ENCODE measurements at places on chromosomes 2 and 18.

DNA sequence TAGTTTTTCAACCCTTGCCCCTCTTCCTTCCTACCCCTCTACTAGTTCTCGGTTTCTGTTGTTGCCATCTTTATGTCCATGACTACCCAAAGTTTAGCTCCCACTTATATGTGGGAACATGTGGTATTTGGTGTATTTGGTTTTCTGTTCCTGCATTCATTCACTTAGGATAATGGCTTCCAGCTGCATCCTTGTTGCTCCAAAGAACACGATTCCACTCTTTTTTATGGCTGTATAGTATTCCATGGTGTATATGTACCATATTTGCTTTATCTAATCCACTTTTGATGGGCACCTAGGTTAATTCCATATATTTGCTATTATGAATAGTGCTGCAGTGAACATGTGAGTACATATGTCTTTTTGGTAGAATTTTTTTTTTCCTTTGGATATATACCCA, 20.6 kb upstream of the DSC1 start:
- no peak for DNase-seq

DNA sequence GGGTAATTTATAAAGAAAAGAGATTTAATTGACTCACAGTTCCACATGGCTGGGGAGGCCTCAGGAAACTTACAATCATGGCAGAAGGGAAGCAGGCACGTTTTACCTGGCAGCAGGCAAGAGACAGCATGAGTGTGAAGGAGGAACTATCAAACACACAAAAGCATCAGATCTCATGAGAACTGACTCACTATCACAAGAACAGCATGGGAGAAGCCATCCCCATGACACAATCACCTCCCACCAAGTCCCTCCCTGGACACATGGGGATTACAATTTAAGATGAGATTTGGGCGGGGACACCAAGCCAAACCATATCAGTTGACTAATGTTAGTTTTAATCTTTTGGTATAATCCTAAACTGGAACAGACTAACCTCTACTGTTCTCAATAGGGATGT, 49.1 kb upstream of the CPO start:
- DNase-seq = no peak

GRCh38 chr2:230219419-230220331, at the start of gene SP110:
Gene SP110, minus strand, starts transcription at chr2:230219984. Its CDS starts 3,057 bp downstream, at chr2:230216927.
- no peak for DNase-seq

DNA sequence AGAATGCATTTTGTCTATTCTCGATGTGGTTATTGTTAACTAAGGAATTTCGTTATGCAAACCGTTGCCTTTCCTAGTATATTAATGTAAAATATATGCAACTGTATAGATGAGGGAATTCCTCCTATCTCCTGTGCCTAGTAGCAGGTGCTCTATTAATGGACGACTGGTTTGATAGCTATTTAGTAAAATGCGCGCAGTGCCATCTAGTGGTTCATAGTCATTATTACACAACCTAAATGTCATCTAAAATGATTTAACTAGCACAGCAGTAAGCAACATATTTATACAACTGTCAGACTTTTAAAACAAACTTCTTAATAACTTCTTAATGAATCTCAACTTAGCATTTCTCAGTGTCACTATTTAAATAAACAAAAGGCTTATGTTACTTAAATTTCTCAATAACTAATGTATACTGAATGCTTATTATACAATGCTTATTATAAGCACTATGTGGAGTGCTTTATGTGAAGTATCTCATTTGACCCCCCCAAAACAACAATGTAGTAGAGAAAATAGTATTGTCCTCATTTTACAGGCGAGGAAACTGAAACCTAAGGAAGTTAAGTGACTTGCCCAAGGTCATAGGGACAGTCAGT, 77.9 kb downstream of the DTNA start:
- peak; percentile 86 for DNase-seq

GRCh38 chr2:99805930-99806476, 316.2 kb upstream of the REV1 start:
- DNase-seq = no peak

GRCh38 chr2:48365476-48365875, 164.5 kb upstream of the STON1 start:
- no peak for DNase-seq

DNA sequence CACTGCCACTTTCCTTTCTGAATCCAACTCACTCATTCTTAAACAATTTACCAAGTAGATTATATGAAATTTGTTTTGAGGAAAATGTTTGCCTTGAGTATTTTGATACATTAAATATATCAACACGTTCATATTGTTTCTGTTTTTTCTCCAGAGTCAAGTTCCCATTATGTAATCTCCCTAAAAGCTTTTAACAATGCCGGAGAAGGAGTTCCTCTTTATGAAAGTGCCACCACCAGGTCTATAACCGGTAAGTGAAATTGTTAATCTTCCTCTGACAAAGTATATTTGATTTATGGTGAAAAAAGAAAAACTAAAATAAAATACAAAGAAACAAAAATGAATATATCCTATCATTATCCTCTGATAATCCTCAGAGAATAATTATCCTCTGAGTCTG, 838.6 kb downstream of the MBD2 start:
- DNase-seq = no peak

- peak; percentile 12 for DNase-seq
These were observed 40.1 kb downstream of the TMEM17 start for GRCh38 chr2:62465741-62466502.

GRCh38 chr18:43563780-43564179, 286.5 kb upstream of the SYT4 start:
- peak; percentile 69 for DNase-seq

DNA sequence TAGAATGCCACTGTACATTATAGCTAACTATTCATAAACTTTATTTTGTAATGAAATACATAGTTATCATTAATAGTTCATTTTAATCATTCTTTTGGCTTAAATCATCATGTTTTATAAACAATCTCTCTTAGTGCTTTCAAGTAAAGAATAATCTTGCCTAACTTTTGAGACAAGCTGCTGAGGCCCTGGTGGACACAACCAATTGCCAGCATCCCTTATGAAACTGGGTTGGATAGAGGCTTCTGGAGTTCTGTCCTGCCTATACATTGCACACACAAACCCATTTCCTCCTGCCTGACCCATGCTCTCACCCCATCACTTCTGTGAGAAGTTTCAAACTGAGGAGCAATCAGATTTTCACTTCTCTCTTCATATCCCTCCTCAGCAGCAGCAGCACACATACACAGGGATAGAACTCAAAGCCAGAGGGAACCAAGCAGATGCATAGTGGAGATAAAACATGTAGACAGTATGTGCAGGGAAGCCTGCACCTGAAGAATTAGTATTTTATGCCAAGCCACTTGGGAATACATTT, 450.0 kb upstream of the SLC14A2 start:
- DNase-seq = no peak

GRCh38 chr2:46015671-46016070, 281.5 kb upstream of the EPAS1 start:
- no peak for DNase-seq

DNA sequence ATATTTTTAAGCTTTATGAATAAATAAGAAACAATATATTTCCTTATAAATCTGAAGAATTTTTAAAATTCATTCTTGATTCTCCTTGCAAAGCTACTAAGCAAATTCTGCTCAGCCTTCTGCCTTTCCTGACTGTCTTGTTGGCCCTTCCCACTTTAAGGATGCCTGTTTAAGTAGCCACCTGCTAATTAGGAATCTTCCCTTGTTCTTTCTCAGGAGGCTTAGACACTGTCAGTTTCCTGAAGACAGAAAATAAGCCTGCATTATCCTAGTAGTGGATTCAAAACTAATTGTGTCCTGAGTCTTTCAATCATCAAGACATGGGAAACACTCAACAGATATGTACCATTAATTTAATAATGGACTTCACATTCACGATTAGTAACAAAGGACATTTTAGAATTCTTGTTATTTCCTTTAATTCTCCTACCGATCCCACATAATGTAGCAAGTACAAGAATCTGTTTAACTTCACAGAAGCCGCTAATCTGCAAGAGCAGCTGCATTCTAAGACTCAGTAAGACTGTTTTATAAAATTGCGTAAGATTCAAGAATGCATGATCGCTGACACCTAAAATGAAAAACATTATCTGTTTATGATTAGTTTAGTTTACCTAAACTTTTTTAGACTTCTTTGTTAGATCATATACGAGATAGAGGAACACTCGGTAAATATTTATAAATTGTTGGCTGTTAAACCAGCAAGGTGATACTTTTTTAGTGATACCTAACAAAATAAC, 445.4 kb upstream of the DSEL start:
- no peak for DNase-seq

DNA sequence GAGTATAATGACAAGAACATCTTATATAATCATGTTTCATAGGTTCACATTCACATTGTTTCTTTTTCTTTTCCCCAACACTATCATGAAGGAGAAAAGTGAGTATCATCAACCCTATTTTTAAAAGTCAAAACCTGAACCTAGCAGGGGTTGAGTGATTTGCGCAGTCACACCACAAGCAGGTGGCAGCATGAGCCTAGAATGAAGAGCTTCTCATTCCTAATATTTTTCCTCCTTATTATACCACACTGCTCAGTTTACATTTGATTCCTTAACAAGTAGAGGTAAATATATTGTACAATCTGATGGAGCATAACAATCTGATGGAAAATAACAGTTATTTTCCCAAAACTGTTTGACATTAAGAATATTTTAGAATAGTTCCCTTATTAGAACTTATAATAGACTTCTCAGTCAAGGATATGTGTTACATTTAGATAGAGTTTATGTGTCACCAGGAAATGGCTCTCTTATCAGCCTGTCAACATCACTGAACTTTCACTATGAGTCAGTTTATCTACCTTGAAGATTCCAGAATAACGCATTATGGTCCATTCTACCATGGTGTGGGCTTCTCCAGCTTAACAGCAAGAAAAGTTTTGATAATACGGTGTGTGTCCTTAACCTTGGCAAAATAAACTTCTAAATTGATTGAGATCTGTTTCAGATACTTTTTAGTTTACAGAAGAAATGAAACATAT, 119.5 kb downstream of the NEB start:
- DNase-seq = no peak

DNA sequence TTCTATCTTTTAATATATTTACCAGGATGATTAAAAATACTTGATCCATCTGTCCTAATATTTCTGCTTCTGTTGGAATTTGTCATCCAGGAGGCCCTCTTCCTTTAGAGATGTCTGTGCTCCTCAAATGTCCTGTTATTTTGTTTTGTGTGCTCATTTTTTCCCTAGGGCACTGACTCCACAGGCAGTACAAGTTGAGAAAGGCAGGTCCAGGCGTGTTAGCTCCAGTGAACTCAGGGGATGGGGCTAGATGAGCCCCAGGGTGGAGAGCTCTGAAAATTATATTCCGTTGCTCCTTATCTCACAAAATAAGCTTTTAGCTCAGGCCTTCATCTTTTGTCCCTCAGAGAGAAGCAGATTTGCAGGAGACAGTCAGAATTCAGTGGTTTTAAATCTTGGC, 105.7 kb downstream of the SLC4A3 start:
- no peak for DNase-seq

DNA sequence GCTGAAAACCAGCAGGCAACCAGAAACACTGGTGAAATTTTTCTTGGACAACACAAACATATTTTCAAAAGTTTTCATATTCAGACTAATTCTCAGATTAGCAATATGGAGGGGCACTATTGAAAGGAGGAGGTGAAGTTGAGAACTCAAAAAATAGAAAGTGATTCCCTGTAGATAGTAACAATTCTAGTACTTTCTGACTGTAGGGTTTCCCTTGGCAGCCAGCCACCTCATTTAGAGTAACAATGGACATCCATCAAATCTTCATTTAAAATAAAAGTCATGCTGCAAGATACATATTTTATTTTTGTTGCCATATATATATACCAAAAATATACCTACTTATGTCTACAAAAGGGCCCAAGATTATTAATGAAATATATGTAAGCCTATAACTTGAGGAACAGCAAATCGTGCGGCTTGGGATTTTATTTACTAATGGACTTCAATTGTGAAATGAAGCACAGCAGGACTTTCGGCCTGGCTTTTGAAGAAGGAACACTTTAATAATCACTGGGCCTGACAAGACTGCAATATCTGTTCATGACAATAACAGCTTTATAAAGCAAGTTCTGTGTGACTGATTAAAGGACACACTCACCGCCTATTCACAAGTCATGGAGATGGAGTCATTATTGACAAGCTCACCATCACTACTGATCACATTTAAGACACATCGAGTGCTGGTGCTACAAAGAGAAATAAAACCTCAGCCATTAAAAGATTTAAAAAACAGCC, 6.8 kb upstream of the NR4A2 start:
- DNase-seq = peak; percentile 17

GRCh38 chr18:27585602-27586173, 400.6 kb upstream of the CHST9 start:
- DNase-seq = no peak

DNA sequence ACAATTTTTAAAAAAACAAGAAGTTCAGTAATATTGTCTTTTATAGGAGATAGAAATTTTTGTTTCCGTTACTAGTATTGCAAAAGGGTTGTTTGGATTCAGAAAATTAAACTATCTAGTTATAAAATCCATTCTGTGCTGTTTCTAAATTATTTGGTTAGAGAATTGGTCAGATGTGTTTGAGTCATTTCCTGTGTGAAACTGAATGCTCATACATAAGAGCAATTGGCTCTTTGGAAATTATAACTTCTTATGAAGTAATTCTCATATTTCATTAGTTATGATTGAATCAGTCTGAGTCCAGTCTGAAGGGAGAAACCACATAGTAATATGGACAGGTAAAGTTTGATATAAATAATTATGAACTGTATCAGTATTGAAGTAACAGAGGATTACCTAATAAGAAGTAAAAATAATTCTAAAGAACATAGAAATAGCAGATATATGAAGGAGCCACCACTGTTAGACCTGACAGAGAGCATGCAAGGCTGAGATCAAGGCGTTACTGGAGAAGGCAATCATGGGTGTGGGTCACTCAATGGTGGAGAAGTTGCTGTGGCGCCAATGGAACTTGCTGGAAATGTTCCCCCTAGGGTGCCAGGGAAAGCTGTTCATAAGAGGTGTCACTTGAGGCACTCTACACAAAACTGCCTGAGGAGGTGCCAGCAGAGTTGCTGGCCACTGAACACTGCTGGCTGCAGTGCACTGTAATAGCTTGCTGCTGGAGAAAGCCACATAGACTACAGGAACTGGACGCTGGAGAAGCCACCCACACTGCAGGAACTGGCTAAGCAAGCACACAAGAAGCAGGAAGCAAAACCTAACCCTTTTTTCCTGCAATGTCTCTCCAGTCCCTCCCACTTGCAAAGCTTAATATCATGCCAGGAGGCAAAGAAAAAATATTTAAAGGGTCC, 18.0 kb upstream of the FAP start:
- no peak for DNase-seq

DNA sequence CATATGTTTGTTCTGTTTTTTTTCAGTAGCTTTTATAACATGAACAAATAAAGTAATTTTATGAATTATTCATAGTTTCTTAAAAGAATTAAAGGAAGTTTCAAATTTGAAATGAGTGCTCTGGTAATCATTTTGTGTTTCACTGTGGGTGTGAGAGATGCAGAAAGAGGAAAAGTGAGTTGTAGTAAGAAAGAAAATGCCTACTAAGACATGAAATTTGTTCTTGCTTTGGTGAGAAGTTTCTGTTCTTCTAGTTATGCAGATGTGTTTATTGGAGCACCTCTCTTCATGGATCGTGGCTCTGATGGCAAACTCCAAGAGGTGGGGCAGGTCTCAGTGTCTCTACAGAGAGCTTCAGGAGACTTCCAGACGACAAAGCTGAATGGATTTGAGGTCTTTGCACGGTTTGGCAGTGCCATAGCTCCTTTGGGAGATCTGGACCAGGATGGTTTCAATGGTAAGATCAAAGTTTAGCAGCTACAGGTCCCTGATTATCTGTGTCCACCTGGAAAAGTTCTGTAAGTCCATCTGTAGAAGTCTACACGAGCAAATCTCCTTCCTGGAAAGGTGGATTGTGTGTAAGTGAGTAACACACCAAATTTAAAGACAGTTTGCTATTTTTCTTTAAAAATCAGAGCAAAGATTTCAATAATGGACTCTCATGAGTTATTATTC, 51.4 kb downstream of the ITGAV start:
- no peak for DNase-seq
